ENCODE measurements at places on chromosomes 11 and 22.

GRCh38 chr22:36220451-36220921, 18.8 kb downstream of the APOL2 start:
- no peak for DNase-seq

DNA sequence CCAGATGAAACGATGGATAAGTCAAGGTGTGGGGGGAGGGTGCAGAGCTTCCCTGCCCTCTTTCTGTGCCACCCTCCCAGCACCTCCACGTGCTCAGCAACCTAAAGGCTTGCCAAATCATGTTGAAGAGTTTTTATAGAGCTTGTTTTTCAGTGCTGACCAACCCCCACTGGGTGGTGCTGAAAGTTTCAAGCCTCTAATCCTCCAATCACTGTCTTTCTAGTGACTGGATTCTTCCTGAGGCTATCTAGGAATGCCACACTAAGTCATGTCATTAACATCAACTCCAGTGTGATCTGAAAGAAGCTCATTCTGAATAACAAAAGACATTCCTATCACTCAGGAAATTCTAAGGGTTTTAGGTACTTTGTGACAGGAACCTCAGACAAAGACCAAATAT, 382.6 kb downstream of the DYNC2H1 start:
- DNase-seq, result no peak

DNA sequence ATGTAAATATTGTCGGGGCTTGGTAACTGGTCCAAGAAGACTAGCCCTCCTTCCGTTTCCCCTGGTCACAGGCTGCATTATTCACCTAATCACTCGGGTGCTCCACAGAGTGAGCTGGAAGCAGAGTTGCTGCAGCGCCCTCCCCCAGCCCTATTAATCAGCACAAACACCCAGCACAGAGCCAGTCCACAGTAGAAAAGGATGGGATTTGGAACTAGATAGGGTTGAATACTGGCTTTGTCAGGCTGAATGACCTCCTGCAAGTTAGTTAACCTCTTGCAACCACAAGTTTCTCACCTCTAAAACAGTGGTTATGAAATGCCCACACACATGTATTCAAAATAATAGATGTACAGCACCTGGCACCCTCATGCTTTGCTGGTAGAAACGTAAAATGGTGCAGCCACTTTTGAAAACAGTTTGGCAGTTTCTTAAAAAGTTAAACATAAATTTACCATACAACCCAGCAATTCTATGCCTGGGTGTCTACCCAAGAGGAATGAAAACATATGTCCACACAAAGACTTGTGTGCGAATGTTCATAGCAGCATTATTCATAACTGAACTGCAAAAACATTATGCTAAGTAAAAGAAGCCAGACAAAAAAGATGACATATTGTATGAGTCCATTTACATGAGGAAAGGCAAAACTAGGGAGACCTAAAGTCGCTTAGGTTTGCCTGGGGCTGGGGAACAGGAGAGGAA, 31.7 kb upstream of the APLP2 start:
- DNase-seq, result no peak

- DNase-seq, result peak; percentile 40
Measured at GRCh38 chr11:79956061-79956460, 515.2 kb upstream of the TENM4 start.

- DNase-seq, result no peak
Measured at GRCh38 chr11:96187822-96188221, 155.2 kb downstream of the MAML2 start.

- DNase-seq, result no peak
Measured at GRCh38 chr11:102824556-102824955, 18.9 kb downstream of the MMP3 start.

- DNase-seq, result no peak
Measured at GRCh38 chr11:118295815-118296454, 8.6 kb upstream of the CD3E start.

DNA sequence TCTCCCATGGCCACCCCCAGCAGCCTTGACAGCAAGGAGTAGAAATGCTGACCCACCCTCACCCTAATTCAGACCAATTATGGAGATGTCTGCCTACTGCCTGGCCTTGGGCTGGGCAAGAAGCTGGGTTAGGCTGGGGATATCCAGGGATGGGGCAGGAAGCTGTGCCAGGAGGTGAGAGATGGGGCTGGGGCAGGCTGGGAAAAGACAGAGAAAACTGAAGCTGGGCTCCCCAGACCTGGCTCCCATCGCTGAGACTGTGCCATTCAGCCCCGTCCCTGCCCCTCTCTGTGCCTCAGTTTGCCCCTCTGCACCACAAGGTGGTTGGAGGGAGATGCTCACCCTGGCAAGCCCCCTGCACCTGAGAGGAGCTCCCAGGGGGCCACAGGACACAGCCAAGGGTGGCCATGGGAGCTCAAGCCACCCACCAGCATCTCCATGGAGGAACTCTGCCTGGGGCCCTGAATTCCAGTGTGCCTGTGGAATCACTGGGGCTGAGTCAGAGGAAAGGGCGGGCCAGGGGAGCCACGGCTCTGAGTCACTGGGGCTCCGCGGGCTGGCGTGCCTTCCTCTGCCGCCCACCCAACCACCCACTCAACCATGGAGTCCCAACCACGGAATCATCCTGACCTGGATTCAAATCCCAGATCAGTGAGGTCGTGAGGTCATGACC, 6.0 kb upstream of the CARD10 start:
- no peak for DNase-seq

DNA sequence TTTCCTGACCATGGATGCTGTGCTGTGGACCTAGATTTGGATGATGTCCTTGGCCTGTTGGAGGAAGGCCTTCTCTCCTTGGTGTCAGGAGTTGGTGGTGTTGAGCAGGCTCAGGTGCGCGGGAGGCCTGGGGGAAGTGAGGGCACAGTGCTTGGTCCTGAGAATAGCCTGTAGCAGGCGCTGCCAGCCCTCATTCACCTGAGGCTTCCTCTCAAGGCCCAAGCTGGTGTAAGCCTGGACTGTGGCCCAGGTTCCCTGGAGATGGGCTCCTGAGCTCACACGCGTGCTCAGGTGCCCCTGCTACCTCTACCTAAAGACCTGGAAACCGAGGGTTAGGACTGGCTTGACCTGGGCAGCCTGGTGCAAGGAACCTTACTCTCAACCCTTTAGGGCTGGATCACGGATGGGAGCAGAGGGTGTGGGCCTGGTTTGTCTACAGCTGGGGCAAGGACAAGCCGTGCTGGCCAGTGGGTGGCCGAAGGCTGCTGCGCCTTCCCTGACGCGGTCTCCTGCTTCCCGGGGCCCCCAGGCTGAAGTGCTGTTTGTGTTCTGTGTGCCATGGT, 7.8 kb upstream of the GRAMD4 start:
- DNase-seq, result no peak

DNA sequence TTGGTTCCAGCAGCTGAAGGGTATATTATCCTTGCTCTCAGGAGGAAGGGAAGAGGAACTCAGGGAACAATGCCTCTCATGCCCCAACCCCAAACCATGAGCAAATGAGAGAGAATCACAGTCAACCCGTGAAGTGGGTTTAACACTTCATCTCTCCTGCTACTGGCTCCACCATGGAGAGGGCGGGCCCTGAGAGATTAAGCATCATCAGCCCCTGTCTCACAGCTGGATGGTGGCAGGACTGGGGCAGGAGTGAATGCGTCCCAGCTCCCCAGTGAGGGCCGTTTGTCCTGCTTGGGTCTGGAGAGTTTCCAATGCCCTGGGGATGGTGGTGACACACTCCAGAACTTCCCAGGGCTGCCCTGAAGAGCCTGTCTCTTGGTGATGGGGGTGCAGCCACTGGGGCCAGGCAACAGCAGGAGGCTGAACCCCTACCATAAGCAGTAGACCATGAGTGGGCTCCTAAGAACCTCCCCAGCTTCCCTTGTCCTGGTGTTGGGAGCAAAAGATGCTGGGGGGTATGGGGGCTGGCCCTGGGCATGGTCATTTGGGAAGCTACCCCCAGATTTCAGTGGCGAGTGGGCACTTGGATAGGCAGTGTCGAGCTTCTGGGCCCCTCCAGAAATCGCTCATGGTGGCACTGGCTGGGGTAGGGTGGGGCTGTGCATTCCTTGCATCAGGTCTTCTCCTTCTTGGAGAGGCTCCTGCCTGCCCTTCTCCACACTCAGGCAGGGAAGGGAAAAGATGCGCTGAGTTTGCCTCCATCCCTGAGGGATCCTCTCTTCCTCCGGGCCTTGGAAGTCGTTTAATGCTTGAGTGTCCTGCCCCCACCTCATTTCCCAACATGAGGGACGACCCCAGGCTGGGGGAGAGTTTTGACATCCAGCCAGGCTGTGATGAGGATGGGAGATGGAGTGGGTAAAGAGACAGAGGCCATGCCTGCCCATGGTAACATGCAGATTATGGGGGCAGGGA, 157.5 kb downstream of the ST3GAL4 start:
- no peak for DNase-seq

DNA sequence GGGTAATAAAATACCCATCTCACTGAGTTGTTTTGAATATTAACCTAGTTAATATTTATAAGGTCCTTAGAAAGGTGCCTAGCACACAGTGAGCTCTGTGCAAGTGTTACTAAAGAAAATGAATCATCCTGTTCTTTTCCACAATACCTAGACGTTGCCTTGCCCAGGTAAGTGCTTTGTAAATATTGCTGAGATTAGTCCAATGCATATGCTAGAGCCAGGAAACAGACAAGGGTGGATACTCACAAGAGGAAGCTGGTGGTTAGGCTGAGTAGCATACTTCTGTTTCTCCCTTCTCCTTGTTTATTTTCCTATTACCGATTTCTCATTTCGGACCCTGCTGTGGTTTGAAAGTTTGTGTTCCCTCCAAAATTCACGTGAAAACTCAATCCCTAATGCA, 58.1 kb upstream of the BARX2 start:
- peak; percentile 23 for DNase-seq

GRCh38 chr11:66492161-66492865, 12.1 kb downstream of the DPP3 start:
- no peak for DNase-seq
